ENCODE measurements at places on chromosomes 7 and 10.

DNA sequence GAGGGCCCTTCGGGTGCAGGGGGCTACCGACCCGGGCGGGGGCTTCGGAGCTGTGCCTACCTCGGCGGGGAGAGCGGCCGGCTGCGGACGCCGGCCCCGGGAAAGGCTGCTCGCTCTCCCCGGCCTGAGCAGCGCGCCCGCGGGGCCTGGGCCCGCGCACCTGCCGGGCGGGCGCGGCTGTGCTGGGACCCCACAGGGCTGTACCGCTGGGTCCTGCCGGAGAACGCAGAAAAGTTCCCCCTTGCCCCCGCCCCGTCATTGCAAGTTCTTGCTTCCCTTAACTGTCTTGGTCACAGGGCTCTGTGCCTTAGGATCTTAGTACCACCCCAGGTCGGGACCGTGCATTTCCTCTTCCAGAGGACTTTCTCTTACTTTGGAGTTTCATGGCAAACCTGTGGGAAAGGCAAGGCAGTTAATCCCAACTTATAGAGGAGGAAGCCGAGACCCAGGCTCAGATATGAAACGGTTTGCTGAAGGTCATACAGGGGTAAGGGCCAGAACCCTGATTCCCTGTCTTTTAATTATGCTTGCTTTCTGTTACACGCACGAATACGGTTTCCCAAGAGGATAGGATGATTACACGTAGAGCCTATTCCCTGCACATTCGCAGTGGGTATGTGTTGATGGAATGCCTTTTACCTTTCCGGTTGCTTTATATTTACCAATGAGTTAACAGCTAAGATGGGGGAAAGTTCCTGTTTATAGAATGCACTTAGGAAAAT is 652 bp downstream of the PCGF5 start:
- DNase-seq: peak; percentile 57

DNA sequence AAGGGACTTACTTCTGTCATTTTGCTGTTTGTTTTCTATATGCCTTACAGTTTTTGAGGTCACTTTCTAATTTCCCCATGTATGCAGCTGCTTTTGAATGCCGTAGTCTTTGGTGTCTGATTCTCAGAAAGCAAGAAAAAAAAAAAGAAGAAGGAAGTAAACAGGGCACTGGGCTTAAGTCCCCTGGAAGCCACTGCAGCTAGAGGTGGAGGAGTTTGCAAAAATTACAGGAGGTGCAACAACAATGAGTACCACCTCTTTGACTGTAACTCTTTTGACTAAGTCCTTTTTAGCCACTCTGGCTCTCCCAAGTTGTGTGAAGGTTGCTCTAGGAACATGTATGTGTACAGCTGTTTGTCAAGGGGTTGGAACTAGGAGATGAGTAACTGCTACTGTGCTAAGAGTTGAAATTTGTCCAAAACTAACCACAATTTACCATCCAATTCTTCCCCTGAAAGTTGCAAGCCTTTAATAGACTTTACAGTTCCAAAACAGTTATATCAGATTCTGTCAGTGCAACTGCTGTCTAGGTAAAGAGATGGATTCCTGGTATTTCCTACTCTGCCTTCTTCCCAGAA is 588.0 kb upstream of the LRRN3 start:
- DNase-seq: no peak

DNA sequence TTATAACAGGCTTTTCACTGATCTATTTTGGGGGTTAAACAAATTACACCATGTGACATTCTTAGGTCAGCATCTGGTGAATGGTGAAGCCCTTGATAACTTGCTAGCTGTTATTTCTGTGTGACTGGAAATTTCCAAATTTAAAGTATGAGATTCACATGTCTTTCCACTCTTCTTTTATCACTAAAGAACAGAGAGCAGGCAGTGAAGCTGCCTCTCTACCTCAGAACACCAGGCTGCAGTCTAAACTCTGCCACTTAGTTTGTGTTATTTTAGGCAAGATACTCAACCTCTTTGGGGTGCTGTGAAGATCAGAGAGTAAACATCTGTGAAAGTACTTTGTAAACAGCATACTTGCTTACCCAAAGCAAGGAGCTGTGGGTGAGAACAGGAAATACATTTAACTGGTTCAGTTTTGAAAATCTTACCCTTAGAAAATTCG is 15.5 kb upstream of the SP4 start:
- no peak for DNase-seq

- no peak for DNase-seq
Observed at GRCh38 chr10:33211106-33211878, 123.2 kb downstream of the NRP1 start.

DNA sequence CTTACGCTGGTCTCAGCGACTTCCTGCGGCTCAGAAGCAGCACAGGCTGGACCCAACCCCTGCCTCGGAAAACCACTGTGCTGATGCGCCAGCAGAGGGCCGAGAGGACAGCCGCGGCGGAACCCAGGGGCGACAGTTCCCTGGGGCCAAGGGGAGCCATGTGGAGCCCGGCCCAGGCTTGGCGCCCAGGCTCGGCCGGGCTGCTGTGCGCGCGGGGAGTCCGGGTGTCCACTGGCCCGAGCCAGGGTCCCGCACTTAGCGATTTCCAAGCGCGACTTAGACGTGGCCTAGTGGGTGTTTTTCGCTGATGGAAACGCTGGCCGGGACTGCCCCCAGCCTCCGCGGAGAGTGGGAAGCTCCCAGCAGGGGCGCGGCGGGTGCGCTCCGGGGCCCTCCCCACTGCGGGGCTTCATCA is 18.6 kb upstream of the ZNF32 start:
- DNase-seq: no peak

GRCh38 chr7:32390210-32390609 is 100.0 kb downstream of the LSM5 start:
- no peak for DNase-seq

GRCh38 chr10:16297069-16297468 is 139.7 kb upstream of the PTER start:
- DNase-seq: no peak
